ENCODE measurements at places on chromosomes 4 and X. TPM values are rescaled to one million over a fixed set of nuclear protein-coding genes. Genes with fewer than 3 reads are reported as not detected.
A peak's percentile ranks its signal among the peaks of the same experiment; 100 is the strongest.

DNA sequence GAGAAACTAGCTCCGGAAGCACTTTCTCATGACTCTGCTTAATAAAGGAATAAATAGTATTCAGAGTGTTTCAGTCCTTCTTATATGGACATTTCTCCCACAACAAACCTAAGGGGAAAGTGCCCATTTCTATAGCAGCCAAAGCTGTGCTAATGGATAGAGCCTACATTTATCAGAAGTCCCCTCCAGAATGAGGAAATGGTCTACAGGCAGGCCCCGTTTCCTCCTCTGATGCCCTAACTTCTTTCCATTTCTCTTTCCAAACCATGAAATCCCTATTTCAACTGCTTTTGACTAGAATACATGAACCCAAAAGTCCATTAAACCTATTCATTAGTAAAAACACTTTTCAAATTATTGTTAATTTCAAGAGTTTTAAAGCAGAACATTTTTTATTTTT is 4.5 kb downstream of the ACSL1 start:
- DNase-seq, result no peak

- no peak for DNase-seq
Measured at GRCh38 chr4:101347267-101347556, at the start of gene PPP3CA. TSS of gene PPP3CA (minus strand) at chr4:101347526.

The STPG2 gene
- total RNA-seq, result not detected

DNA sequence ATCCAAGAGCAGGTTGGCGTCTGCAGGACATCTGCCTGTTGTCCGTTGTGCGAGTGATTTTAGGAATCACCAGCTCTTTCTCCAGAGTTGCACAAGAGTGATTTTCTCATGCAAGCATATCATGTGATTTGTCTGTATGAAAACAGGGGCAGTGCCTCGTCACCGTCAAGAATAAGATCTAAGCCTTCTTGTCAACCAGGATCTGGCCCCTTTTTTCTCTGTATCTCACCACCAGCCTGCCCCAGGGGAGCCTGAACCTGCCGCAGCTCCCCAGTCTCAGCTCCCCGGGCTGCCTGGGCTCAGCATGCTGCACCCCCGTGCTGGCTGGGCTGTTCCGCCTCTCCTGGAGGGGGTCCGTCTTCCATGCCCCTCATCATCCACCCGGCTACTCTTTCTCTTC is 90.5 kb downstream of the STOX2 start:
- DNase-seq, result no peak

- peak; percentile 68 for DNase-seq
Measured at GRCh38 chr4:47686294-47686872, 151.5 kb downstream of the CORIN start.

- DNase-seq, result no peak
Measured at GRCh38 chr4:13601048-13601447, 26.5 kb downstream of the BOD1L1 start.

GRCh38 chr4:73612032-73612431 is 8.2 kb downstream of the RASSF6 start:
- no peak for DNase-seq

GRCh38 chrX:123732670-123733363 is at the start of gene THOC2:
TSS of gene THOC2 (minus strand) at chrX:123733052. CDS start at chrX:123733022, 30 bp downstream.
- DNase-seq, result peak; percentile 86

GRCh38 chrX:113548308-113549015 is 707.8 kb upstream of the AMOT start:
- DNase-seq, result no peak

DNA sequence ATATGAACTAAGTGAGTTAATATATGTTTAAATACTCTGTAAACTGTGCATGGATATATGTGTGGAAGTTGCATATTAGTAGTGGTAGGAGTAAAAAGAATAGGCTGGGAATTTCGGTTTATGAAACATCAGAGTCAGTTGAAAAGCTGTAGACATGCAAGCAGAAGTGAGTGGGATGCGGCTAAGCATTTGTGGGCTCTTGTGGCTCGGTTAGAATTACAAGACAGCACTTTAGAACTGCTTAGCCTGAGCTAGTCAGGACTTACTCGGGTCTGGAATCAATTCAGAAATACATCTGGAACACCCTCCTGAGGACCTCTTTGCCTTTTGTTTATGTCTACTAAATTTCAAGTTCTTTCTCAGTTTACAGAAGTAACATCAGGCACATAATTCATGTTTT is 93.6 kb downstream of the AFF2 start:
- DNase-seq, result no peak

The MAMLD1 gene
- total RNA-seq, result 2.0 TPM

DNA sequence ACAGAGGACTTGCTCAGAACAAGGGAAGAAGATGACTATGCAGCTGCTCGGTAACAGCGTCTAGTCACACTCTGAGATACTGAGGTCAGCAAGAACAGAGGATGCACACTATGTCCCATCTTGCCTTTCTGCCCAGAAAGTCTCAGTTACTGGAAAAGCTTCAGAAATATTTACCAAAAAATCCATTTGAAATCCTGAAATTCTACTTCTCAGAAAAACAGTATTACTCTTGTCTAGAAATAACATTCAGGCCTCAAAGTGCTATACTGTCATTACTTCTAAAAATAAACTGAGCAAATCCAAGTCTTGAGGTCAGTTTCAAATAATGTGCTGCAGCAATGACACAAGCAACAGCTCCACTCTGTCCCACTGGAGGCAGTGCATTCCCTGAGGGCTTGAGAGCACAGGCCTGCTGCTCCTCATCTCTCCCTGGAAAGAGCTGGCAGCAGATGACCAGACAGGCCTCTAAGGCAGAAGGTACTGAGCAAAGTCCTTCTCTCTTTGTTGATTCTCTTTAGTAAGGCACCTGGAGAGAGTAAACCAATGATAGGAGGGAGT is 76.9 kb downstream of the CAMK2D start:
- no peak for DNase-seq

The STS gene
- 3.1 TPM for total RNA-seq

The P2RY4 gene
- total RNA-seq, result 0.36 TPM

DNA sequence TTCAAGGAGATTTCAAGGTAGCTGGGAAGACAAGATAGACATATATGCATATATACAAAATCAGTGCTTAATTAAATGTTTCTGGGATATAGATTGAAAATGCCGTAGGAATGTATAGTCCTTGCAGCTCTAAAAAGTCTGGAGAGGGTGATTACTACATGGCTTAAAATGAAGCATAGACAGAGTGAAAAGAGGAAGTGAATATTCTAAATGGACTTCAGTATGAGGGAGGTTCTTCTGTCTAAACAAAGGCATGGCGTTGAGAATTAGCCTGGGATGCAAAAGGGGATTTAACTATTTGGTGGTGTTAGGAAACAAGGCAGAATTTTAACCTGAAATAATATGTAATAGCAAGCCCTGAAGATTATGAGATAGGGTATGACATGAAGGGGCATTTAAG is 141.5 kb upstream of the FRMPD4 start:
- no peak for DNase-seq

The LONRF3 gene
- total RNA-seq, result 5.8 TPM

The ARHGAP36 gene
- total RNA-seq, result not detected

DNA sequence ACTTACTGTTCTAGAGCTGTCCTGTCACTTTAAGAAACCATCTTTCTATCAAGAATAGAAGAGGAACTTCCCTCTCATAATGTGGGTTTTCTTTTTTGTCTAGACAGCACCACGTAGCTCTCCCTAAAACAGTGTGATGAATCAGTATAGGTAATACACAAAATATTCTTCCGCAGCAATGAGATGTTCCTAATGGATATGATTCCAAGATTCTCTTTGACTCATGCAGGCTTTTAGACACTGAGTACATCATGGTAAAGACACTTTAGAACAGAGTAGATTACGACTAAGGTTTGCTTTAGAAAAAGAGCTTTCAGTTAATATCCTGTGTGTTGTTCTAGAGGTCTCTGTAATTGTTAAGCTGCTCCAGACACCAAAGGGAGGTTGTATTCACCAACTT is 69.8 kb downstream of the PTTG2 start:
- no peak for DNase-seq

GRCh38 chr4:2898001-2898400 is 54.4 kb downstream of the ADD1 start:
- DNase-seq, result no peak

DNA sequence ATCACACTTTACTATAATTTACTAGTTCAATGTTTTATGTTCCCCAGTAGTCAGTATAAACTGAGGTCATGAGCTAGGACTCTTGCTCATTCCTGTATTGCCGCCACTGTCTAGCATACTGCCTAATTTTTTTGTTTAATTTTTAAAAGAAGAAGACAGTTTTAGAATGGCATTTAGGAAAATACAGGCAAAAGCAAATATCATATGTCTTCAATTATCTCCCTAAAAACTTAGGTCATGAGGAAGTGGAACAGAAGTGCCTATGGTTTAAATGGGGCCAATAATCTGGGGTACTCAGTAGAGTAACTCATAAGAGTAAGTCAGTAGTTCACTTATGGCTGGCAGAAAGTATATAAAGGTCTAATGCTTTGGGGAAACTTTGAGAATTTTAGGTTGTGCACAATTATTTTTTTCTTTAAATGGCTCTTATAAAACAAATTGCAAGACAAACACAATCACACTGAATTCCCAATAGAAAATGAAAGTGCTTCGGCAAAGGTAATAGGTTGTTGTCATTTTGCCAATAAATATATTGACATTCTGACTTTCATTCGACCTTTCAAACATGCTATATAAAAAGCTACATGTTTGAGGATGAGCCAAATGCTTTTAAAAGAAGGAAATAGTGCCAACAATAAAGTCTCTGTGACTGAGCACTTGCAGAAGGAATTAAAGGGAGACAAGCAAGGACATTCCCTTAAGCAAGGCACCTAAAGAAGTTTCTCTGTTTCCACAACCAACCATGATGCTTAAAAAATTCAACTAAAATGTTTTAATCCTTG is 390.1 kb downstream of the PDGFC start:
- no peak for DNase-seq

The GDPD2 gene
- 0.17 TPM for total RNA-seq

- no peak for DNase-seq
Measured at GRCh38 chr4:66433706-66434105, 763.4 kb upstream of the EPHA5 start.

DNA sequence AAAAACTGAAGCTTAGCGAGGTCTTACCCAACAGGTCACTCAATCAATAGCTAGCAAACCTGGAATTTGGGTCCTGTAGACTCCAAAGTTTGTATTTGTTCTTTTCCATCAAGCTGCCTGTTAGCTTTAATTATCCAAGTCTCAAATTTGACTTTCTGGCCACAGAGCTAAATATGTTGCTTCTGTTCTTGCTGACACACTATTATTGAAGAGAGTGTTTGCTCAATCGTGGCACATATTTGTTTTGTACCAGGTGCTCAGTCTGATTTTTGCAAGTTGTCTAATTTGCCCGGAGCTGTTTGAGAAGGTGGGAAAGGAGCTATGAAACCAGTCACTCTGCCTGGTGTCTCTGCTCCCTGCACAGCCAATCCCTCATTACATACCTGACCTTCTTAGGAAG is 41.7 kb upstream of the FRMD7 start:
- no peak for DNase-seq

The KLKB1 gene
- total RNA-seq, result 0.81 TPM

DNA sequence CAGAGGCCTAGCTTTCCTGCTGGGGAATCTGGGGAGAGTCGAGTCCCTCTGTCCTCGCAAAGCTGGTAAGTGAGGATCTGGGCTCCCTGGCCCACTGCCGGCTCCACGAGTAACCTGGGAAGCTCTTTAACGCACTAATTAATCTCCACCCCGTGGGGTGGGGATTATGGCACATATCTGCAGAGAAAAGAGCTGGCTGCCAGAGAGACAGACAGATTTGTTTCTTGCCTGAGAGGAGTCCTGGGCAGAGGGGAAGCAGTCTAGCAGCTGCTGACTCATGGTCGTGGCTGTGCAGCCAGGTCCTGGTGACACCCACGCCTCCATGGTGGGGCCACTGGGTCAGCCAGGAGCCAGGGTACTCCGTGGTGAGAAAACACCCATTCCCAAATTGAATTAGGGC is 14.0 kb downstream of the SORCS2 start:
- no peak for DNase-seq

DNA sequence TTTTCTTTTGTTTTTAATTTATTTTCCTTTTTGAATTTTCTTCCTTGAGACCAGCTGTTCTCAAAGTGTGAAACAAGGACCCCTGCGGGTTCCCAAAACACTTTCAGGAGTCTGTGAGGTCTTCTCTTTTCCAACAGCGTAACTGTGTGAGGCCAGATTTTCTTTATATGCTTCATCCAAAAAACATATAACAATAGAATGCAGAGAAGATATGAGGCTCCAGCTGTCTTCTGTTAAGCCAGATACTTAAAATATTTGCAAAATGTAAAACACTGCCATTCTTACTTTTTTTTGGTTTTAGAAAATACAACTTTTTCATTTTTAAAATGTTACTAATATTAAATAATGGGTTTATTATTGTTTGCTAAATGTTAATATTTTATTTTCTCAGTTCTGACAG is 27.8 kb downstream of the USP38 start:
- DNase-seq, result no peak

GRCh38 chr4:25441519-25442117 is 64.6 kb downstream of the ANAPC4 start:
- no peak for DNase-seq

GRCh38 chr4:24519649-24520048 is 64.7 kb downstream of the DHX15 start:
- no peak for DNase-seq

DNA sequence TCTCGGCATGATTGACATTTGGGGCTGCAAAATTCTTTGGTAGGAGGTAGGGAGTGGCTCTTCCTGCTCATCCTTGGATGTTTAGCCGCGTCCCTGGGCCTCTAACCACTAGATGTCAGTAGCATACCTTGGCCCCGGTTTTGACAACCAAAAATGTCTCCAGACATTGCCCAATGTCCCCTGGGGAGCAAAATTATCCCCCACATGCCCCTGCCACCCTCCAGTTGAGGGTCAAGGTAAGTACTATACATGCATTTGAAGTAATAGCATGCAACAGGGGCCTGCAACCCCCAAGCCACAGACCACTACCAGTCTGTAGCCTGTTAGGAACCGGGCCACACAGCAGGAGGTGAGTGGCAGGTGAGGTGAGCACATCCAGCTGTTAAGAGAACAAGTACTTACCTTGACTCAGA is 17.6 kb upstream of the KIAA1210 start:
- DNase-seq, result no peak

- no peak for DNase-seq
Measured at GRCh38 chr4:1048773-1049590, 37.6 kb downstream of the FGFRL1 start.

The STBD1 gene
- 3.9 TPM for total RNA-seq

DNA sequence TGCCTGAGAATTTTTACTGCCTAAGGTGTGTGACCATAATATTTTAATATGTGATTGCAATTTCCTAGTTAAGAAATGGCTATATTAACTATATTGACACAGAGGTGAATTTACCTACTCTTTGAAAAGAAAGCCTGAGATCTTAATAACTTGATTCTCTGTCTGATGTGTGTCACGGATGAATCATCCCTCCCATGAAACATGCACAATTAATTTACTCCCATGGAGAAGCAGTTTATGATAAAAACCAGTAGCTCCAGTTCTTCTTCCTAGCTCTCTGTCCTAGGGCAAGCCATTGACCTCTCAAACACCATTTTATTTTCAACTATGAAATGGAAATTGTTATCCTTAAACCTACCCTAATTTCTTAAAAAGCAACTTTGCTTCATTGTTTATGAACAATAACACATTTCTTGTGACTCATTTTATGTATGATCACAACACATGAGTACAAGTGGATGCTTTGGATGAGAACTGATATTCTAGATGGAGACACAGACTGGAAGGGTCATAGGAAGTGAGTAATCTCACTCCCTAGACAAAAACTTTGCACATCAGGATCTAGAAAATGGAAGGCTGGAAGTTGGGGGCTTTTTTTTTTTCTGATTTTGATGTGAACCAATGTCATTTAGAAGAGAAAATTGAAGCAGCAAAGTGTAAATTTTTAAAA is 438.3 kb downstream of the GPAT3 start:
- no peak for DNase-seq

- no peak for DNase-seq
Measured at GRCh38 chrX:150543230-150544155, 24.9 kb upstream of the MTM1 start.

- DNase-seq, result no peak
Measured at GRCh38 chrX:119071381-119071780, 1.4 kb upstream of the CT47C1 start.

Measured in natural killer cell treated with Interleukin-12 subunit alpha and Interleukin-12 subunit beta and Interleukin-15 and Interleukin-18, amount 100 ng/mL, for 72 hours (primary cell).